ENCODE measurements at places on chromosomes 5 and 9.
A peak's percentile ranks its signal among the peaks of the same experiment; 100 is the strongest.

- no peak for DNase-seq
- no peak overlapping the region for H3K4me3 ChIP-seq
- H3K27me3 ChIP-seq = no peaks in the 10 kb centered on the region
- no peaks in the 10 kb centered on the region for H3K4me1 ChIP-seq
- H3K36me3 ChIP-seq = no peaks in the 10 kb centered on the region
Observed at GRCh38 chr5:133824661-133825254, 143.7 kb downstream of the C5orf15 start.

DNA sequence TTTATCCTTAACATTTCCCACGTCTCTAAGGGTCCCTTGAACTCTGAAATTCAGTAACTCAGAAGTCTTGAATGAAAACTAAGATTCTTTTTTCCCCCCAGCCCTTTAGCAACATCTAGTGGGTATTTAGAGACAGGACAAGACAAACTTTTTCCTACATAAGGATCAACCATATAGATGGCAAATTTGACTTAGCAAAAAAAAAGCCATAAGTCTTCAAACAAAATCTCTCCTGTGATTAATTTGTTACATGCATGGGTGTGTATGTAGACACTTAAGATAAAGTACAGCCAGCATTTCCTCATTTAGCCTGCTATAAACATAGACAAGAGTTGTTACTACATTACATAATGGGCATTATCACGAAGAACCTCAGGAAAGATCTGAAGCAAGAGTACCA lies 29.1 kb upstream of the ANKRD31 start:
- DNase-seq = no peak
- no peaks in the 10 kb centered on the region for H3K27me3 ChIP-seq
- H3K4me3 ChIP-seq = no peak overlapping the region
- H3K27ac ChIP-seq = no peak overlapping the region
- H3K36me3 ChIP-seq = no peaks in the 10 kb centered on the region
- no peaks in the 10 kb centered on the region for H3K4me1 ChIP-seq

DNA sequence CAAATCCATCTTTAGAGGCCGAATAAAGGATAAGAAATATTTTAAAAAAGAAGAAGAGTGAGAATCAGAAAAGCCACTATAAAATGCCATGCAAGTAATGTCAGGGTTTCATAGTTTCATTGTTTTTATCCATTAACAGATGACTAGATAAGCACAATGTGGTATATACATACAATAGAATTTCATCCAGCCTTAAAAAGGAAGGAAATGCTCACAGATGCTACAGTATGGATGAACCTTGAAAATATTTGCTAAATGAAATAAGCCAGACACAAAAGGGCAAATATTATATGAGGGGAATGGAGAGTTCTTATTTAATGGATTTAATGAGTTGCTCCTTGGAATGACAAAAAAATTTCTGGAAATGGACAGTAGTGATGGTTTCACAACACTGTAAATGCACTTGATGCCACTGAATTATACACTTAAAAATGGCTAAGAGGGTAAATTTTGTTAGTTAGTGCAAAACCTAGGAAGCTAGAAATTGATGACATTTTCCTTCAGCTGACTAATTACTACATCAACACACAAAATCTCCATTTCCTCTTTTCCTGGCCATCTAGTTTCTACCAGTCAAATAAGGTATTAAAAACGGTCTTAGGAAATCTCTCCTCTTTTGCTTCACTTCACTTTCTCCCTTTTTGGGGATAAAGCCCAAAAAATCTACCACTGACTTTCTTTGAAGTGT lies 86.6 kb downstream of the GNA14 start:
- H3K27me3 ChIP-seq = no peaks in the 10 kb centered on the region
- no peak overlapping the region for H3K4me3 ChIP-seq
- no peak for DNase-seq
- no peaks in the 10 kb centered on the region for H3K4me1 ChIP-seq
- H3K36me3 ChIP-seq = no peaks in the 10 kb centered on the region

DNA sequence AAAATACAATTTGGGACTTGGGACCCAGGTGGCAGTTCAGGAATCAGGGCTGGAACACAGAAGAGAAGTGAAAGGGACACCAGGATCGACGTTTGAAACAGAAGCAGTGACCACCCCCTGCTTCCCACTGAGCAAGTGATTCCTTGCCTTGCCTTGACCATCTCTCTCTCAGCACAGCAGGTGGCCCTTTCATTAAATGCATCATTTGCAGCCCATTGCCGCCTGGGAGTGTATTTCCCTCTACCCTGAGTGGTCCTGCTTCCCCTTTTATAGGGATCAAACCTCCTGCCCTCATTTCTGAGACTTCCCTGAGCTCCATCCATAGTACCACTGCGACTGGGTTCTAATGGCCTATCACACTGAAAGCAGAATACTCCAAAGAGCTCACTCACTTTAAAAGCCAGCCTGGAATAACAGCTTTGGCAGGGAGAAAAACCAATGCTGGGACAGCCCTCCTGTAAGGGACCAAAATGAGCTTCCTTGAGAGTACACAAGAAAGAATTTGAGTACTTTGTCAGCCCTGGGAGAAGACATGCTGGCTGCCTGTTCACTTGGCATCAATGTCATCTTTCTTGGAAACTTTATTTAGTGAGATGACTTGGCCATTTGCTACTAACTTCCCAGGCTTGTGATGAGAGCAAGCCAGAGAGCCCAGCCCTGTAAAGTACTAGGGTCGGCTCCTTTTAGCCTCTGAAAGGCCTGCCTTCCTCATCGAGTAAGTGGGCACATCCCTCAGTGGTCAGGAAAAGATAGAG lies 149.7 kb downstream of the SLIT3 start:
- DNase-seq = no peak
- no peak overlapping the region for H3K27ac ChIP-seq
- H3K27me3 ChIP-seq = no peaks in the 10 kb centered on the region
- H3K4me3 ChIP-seq = no peak overlapping the region
- no peaks in the 10 kb centered on the region for H3K36me3 ChIP-seq

DNA sequence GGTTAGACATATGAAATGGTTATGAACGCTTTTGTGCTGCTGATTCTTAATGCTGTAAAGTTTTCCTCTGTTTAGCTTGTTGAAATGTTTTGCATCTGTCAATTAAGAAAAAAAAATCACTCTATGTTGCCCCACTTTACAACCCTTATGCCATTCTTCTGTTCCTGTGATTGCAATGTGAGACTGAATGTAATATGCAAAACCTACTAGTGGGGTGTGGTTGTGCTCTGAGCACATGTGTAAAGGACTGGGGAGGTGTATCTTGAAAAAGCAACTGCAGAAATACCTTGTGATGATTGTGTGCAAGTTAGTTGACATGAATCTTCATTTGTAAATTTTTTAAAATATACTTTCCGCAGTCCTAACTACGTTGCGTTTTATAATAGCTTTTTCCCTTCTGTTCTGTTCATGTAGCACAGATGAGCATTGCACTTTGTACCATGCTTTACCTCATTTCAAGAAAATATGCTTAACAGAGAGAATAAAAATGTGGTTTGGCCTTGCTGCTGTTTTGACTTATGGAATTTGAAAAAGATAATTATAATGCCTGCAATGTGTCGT lies 357.0 kb upstream of the PIK3R1 start:
- no peak overlapping the region for H3K27ac ChIP-seq
- DNase-seq = no peak
- H3K4me3 ChIP-seq = no peak overlapping the region
- no peaks in the 10 kb centered on the region for H3K27me3 ChIP-seq
- no peaks in the 10 kb centered on the region for H3K4me1 ChIP-seq

DNA sequence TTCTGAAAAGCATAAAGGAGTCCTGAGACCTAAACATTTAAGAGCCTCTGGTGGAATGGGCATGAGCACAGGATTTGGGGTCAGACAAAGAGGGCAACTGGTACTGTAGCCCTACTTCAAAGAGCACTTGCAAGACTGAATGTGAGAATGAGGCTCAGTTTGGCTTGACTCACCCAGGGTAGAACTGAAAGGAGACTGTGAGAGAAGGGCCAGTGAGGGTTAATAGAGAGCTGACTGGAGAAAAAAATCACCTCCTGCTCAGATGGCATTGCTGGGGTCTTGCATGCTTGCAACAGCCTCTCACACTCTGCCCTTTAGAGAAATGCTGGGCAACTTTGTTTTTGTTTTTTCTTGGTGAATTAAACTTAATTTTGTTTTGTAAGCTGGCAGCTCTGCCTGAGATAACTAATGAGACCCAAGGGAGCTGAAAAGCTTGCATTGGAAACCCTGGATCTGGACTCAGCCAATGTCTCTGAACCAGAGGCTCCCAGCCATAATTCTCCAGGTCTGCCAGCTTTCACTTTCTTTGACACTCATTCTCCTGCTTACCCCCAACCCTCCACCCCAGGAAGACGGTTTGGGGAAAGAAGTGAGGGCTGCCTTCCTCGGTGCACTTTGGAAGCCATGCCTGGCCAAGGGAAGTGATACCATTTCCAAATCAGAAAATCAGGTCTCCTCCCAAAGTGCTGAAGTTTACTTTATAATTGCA lies 161.1 kb upstream of the PANK3 start:
- no peak for DNase-seq
- H3K27me3 ChIP-seq = no peaks in the 10 kb centered on the region
- no peaks in the 10 kb centered on the region for H3K36me3 ChIP-seq

GRCh38 chr5:84130006-84130580 lies 254.6 kb downstream of the EDIL3 start:
- H3K4me3 ChIP-seq = no peak overlapping the region
- no peak for DNase-seq
- no peak overlapping the region for H3K27ac ChIP-seq
- H3K4me1 ChIP-seq = no peaks in the 10 kb centered on the region
- no peaks in the 10 kb centered on the region for H3K36me3 ChIP-seq

DNA sequence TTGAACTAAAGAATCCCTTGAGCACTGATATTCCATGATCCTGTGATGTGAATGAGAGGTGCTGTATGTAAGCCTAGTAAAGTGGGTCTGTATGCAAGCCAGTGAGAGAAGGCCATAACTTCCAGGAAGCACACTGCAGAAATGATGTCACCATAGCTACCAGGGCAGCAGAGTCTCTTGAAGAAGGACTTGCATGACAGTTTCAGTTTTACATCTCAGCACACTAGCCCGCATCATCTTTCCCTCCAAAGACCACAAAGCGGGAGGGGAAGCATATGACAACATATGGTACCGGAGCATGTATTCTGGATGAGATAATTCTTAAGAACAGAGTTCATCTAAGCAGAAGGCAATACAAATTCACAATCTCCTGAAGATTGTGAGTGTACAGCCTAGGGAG lies 37.6 kb upstream of the MAST4 start:
- H3K27me3 ChIP-seq = no peaks in the 10 kb centered on the region
- H3K4me3 ChIP-seq = no peak overlapping the region
- no peak overlapping the region for H3K27ac ChIP-seq
- DNase-seq = no peak

DNA sequence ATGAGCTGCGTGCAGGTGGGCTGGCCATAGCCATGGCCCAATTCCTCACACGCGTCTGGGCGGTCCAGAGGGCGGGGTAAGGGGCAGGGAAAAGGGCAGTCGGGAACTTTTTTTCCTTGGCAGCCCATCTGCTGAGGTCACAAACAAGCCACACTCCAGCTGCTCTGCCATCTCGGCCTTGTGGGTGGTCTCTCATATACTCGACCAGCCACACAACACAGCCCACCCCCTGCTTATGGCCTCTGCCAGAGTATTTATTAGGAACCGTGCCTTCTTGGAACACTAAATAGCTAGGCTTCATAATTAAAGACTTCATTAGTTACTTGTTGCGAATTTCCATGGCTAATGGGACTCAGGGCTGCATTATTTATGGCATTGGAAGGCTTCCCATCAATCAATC lies 98.5 kb upstream of the LHFPL2 start:
- H3K4me1 ChIP-seq = no peaks in the 10 kb centered on the region
- peak overlapping the region; percentile 81 for H3K27ac ChIP-seq
- no peak overlapping the region for H3K4me3 ChIP-seq

DNA sequence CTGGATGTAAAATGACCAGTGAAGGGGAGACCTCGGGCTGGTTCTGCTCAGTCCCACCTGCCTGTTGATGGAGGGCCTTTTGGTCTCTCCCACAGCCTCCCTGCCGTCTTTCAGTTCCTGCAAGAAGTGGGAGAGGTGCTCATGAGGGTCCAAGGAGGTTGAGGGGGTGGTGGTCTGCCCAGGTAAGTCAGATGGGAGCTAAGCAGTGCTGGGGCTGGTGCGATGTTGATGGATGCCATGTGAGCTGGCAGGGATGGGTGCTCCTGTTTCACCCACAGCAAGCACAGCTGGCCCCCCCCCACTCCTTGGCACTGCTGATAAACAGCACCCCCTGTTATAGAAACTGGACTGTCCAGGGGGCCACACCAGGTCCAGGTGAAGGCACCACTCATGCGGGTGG lies 145.6 kb downstream of the NSG2 start:
- no peak for DNase-seq
- H3K4me1 ChIP-seq = no peaks in the 10 kb centered on the region
- H3K27ac ChIP-seq = no peak overlapping the region
- no peaks in the 10 kb centered on the region for H3K36me3 ChIP-seq
- H3K4me3 ChIP-seq = no peak overlapping the region

DNA sequence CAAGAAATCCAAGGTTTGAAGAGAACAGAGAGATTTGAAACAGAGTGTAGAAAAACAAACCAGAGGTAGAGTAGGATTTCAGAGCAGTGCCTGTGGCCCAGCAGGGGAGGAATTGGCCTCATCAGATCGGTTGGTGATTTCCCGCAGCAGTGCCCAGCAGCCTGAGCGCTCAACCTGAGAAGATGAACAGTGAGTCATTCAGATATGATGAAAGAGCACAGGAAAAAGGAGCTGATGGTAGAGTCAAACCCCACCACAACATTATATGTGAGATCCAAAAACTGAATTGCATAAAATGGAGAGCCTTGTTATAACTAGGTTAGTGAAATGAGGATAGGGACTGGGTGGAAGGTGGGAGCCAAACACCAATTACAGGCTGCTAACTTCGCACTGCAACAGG lies 248.9 kb downstream of the PIK3R1 start:
- H3K4me1 ChIP-seq = no peaks in the 10 kb centered on the region
- H3K27me3 ChIP-seq = no peaks in the 10 kb centered on the region
- H3K27ac ChIP-seq = no peak overlapping the region
- DNase-seq = no peak
- no peak overlapping the region for H3K4me3 ChIP-seq

DNA sequence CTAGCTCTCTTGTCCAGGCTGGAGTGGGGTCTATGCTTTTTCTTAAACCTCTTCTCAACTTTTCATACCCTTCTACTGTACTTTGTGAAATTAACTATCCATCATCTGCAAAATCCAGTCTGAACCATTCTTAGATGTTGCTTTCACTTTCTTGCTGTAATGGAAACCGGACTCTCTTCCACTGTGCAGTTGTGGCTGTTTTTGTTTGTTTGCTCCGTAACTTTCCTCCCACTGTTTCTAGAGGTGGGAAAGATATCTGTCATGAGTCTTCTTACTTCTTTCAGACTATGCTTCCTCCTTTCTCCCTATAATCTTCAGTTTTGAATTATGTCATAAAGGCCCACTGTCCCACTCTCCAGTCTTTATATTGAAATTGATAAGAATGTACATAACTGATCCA lies 6.5 kb downstream of the TNPO1 start:
- H3K4me3 ChIP-seq = no peak overlapping the region
- no peaks in the 10 kb centered on the region for H3K27me3 ChIP-seq
- H3K36me3 ChIP-seq = no peaks in the 10 kb centered on the region
- H3K27ac ChIP-seq = no peak overlapping the region
- H3K4me1 ChIP-seq = peaks cover 10% of the 10 kb centered on the region

All from breast epithelium (tissue), 4 donors.